Smooth muscle cell of trachea (primary cell): ENCODE measurements at places on chromosomes 16 and 17. TPM values are rescaled to one million over a fixed set of nuclear protein-coding genes. Genes with fewer than 3 reads are reported as not detected.

Gene CEP112
- 5.0 and 5.4 TPM in 2 replicates for total RNA-seq

Gene GRAPL
- 0.15 and 0.66 TPM in 2 replicates for total RNA-seq

Gene GID4
- 7.1 and 12.6 TPM in 2 replicates for total RNA-seq

Gene KRT36
- total RNA-seq, result not detected in 2 replicates
